ENCODE measurements at places on chromosomes 5 and 9.

DNA sequence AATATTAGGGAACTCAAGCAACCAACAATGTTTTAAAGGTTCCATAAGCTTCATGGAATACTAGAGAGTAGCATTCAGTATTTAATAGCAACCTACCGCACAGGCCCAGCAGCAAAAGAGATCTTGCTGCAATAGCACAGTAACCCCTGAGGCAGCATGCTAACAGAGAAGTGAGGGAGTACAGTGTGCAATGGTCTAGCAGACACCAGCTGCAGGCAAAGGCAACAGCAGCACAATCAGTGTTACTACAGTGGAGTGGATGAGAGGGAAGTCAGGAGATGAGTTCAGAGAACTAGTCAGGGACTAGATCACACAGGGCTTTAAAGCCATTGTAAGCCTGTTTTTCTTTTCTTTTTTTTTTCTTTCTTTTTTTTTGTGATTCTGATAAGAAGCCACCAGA, 2.8 kb downstream of the TICAM2 start:
- DNase-seq = no peak

- no peak for DNase-seq
Observed at GRCh38 chr9:115194216-115194615, 76.3 kb upstream of the TNC start.

DNA sequence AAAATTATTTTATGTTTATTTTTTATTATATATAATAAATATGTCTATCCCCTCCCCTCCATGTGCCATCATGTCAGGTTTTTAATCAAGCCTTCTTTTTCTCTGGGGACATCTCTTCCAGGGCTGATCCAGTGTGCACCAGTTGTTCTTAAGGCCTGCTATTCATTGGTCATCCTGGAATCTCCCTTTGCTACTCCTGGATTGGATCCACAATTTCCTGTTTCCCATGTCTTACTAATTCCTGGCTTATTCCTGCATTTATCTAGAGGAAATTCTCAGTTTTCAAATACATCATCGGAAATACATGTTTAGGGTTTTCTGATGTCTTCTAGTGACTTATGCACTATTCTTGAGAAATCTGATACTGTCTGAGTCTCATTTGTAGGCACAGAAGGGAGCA, 56.8 kb downstream of the ANGPTL2 start:
- DNase-seq = no peak

- DNase-seq = no peak
Observed at GRCh38 chr9:4305065-4305985, 5.5 kb upstream of the GLIS3 start.

DNA sequence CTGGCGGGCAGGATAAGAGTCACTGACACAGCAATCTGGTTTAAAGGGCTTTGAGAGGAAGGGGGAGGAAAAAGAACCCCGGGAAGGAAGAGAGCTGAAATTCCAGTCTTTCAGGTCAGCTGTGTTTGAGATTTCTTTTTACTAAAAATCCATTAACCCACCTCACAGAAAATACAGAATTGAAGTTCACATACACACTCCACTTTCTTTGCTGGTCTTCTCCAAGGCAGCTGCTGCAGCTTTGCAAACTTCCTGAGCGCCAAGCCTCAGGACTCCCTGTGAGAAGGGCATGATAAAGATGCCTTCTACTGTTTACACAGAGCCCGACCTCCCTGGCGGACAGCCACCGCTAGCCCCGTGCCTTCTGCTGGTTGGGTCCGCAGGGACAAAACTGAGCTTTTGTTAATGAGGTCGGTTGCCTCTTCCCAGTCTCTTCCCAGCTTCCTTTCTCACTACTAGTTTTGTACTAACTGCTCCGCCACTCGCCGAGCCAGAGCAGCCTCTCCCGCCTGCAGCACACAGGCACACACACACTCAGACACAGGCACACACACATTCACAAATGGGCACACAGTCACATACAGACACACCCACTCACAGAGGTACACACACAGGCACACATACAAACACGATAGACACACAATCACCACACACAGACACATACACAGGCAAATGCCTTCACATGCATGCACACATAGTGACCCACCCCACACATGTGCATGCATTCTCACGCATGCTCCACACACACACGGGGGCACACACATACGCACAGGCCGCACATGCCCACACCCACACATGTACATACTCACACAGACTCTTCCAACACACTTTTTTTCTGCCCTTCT, at the start of gene FREM1:
Gene FREM1, minus strand, starts transcription at position 468 of the 845 bp plus-strand sequence. CDS start 41,451 bp downstream, outside the sequence.
- no peak for DNase-seq

DNA sequence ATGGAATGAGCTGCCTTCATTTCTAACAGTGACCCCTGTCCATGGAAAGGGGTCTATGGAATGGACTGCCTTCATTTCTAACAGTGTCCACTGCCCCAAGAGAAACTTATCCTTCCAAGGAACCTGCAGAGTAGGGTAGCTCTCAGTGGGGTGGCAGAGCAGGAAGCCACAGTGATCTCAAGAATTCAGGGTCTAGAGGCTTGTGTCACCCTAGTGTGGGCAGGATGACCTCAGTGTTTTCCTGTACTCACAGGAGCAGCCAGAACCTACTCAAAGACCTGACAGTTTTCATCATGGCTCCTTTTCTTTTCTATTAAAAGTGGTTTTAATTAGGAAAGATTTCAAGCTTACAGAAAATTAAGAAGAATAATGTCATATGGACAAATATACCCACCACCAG, 27.5 kb downstream of the SEC61B start:
- no peak for DNase-seq

- no peak for DNase-seq
Observed at GRCh38 chr9:135281791-135282737, 194.6 kb downstream of the OLFM1 start.

DNA sequence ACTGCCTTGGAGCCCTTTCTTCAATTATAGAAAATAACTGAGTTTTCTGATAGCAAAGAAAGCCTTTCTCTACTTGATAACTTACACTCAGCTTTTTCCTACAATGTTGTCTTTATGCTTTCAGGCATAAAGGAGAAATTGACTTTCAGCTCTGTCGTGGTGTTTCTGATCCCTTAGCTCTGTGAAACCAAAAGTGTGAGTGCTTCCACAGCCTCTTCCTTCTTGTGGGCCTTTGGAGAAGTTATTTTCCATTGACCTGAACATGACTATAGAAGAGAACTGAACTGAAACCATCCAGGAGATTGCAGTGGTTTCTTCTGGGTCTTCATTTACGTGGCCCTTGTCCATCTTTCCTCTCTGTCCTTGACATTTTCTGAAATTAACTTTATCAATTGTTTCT, 59.5 kb upstream of the EQTN start:
- no peak for DNase-seq

GRCh38 chr9:71544464-71544863, 223.8 kb downstream of the CEMIP2 start:
- no peak for DNase-seq

DNA sequence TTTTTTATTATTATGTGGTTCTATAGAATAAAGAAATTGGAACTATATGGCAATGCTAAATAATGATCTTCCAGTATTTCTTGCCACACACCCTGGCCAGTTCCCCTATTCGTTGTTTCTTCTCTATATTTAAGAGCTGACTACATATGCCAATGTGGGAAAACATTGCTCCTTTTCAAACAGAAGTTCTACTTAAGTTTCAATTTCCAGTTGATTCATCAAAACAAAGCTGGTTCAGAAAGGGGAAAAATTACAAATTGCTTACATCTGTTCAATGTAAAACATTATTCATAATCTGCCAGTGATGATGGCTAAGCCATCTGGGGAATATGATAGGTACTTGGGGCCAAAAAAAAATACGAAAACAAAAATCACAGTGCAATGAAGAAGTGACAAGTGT, 76.9 kb downstream of the ST8SIA4 start:
- DNase-seq = no peak

DNA sequence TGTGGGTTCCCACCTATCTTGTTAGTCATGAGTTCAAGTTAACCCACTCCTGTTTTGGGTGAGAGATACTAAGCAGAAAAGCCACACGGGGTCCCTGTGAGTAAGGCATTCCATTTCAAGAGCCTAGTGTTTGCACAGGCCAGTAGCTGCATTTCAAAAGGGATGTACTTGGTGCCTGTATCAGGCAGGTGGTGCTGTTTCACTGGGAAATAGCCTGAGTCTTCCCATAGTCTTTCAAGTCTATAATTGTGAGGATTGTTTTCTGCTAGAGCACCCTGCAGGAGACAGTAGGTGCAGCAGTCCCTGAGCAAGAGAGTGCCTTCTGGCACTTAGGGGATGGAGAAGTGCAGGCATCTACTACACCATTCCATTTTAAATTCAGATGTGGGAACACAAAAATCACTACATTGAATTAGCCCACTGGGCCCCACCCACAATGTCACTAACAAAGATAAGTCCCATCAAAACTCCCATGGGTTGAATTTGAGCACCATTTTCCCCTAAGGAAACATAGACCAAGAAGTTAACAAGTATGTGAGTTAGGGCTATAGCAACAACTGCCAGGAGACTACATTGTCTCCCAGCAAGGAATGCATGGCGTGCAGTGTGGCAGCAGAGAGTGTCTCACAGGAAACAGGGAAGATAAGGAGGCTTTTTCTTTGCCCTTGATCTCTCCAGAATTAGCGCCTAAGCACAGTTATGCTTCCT, 263.2 kb downstream of the COX7C start:
- DNase-seq = no peak

DNA sequence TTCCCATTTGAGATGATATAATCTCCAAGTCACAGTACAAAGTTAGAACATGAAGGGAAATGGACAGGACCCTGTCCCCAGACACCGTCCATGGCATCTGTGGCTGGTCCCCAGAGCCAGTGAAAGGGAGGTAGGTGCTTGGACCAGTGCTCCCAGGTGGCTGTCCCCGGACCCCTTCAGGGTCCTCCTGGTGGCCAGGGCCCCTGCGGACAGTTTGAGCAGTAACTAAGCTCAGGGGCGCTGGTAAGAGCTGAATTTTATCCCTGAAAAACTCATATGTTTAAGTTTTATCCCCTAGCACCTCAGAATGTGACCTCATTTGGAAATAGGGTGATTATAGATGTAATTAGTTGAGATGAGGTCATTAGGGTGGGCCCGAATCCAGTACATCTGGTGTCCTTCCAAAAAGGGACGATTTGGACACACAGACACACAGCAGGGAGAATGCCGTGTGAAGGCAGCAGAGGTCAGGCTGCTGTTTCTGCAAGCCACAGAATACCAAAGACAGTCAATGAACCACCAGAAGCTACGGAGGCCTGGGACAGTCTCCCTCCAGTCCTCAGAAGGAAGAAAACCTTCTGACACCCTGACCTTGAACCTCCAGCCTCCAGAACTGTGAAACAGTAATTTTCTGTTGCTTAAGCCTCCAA, 185.0 kb downstream of the ATPSCKMT start:
- DNase-seq = no peak

GRCh38 chr5:142548739-142549275, 137.1 kb downstream of the FGF1 start:
- peak; percentile 50 for DNase-seq

DNA sequence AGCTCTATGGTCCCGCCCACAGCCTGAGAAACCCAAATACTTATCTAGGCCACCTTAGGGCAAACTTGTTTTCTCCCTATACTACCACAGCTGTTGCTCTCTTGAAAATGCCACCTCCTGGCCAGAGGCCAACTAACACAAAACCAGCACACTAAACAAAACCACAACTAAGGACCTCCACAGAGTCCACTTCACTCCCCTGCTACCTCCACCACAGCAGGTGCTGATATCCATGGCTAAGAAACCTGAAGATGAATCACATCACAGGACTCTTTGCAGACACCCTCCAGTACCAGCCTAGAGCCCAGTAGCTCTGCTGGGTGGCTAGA, 108.4 kb downstream of the ALDH1A1 start:
- DNase-seq = no peak

- no peak for DNase-seq
Observed at GRCh38 chr5:83972236-83972635, 251.6 kb upstream of the HAPLN1 start.
